Naive thymus-derived CD4-positive, alpha-beta T cell (primary cell): ENCODE measurements at places on chromosomes 16 and 17. TPM values are rescaled to one million over a fixed set of nuclear protein-coding genes. Genes with fewer than 3 reads are reported as not detected.

C16orf92 gene
- not detected for total RNA-seq

KRTAP3-1 gene
- total RNA-seq, result not detected

TBC1D3B gene
- total RNA-seq, result 13.3 TPM

SLC16A6 gene
- 3.7 and 4.0 TPM in 2 replicates for total RNA-seq

HOXB7 gene
- not detected for total RNA-seq

CA5A gene
- not detected for total RNA-seq

GAST gene
- total RNA-seq, result not detected

DNA sequence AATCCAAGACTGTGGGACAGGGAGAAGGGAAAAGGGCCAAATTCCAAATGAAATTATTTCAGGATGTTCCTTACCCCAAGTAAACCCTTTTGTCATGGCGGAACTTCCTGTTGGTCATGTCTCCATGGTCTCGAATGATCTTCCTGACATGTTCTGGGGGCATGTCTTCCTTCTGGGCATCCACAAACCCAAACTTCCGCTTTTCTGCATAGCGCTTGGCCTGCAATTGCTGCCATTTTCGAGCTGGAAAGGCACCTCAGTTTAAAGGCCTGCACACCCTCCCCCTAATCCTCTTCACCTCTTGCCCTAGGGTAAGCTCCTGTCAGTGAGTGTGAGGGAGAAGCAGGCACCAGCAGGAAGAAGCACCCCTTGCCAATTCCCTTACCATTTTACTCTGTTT is 1.2 kb downstream of the PRPF8 start:
- peaks cover 40% of the 10 kb centered on the region for H3K36me3 ChIP-seq
- H3K27ac ChIP-seq, result peak overlapping the region; percentile 100
- peak overlapping the region; percentile 96 for H3K4me3 ChIP-seq
- DNase-seq, result no peak
- H3K4me1 ChIP-seq, result peaks cover 24% of the 10 kb centered on the region

- peaks cover 34% of the 10 kb centered on the region for H3K4me1 ChIP-seq
- no peaks in the 10 kb centered on the region for H3K27me3 ChIP-seq
- peak overlapping the region; percentile 93 for H3K27ac ChIP-seq
- no peak for DNase-seq
- peak overlapping the region; percentile 68 for H3K4me3 ChIP-seq
These were observed 933 bp upstream of the ATXN7L3 start for GRCh38 chr17:44200478-44201155.

DNA sequence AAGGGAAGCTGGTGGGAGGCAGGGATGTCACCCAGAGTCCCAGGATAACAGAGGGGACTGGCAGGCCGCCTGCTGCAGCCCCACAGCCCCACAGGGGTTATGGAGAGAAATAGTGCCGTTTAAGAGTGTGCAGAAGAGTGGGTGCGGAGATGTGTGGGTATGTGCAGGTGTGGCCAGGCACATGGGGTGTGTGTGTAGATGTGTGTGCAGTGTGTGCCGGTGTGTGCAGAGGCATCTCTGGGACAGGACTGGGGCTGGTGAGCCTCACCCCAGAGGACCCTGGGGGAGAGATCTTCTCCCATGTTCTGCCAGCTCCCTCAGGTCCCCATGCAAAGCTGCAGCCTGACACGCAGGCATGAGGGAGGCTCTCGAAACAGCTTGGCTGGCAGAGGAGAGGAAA is 157.4 kb downstream of the RBFOX3 start:
- no peaks in the 10 kb centered on the region for H3K27me3 ChIP-seq
- H3K27ac ChIP-seq, result no peak overlapping the region
- no peaks in the 10 kb centered on the region for H3K4me1 ChIP-seq
- H3K36me3 ChIP-seq, result no peaks in the 10 kb centered on the region
- H3K4me3 ChIP-seq, result no peak overlapping the region
